CMK (cell line): ENCODE measurements at places on chromosomes 3 and 15.

- DNase-seq, result no peak
These were observed 2.9 kb downstream of the ESYT3 start for GRCh38 chr3:138437281-138437680.

DNA sequence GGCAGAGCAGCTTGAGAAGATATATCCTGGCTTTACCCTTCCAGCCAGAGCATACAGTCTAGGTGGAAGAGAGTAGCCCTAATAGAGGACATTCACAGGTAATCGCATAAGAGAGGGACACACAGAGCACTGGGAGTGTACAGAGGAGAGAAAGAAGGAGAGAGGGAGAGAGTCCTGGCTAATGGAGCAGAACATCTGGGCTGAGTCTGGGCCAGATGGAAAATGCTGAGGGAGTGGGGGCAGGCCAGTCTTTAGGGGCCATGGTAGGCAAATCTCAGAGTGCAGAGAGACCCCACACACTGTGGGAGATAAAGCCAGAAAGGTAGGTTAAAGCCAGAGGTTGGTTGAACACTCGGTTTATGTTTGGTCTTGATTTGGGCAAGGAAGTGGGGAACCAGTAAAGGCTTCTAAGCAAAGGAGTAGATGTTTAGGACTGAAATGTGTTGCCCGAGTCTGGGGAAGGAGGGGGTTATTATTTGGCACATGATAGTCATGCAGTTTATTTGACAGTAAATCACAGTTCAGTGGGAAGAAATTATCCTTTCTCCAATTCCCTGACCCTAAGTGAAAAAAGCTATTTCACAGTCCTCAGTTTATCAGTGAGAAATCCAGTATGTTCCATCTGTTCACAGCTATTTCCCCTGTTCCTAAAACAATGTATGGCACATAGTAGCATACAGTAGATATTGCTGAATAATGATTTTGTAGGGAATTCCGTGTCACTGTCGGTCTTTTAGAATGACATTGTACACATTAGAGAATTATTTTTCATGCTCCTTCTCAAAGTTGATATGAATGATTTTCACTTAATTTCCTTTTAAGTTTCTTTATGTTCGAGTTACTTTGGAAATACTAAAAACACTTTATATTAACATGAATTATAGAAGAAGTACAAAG lies 45.7 kb downstream of the PDHB start:
- no peak for DNase-seq

GRCh38 chr3:195385526-195385925 lies 57.3 kb downstream of the ACAP2 start:
- DNase-seq, result no peak

DNA sequence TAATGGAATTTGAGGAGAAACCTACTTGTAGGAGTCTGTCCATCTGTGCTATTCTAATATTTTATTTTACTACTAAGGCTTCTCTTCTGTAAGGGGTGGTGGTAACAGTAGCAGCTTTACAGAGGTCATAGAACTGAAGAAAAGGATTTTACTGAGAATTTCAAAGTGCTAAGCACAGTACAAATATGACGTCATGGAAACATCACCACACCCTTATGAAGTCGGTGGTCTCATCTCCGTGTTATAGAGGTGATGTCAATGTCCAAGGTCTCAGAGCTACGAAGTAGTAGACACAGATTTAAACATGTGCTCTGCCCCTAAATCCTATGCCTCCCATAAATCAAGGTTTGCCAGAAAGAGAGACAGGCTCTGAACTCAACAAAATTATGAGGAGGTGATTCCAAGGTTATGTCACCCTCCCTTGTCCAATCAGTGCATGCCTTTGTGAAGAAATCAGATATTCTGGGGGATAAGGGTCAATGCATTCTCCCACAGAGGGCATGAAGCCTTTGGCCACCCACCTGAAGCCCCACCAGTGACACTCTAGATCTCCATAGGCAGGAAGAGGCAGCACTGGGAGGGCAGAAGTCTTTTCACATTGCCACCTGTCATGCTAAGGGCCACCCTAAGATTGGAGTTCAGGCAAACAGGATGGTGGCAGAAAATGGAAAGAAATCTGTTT lies 22.9 kb downstream of the MECOM start:
- no peak for DNase-seq

DNA sequence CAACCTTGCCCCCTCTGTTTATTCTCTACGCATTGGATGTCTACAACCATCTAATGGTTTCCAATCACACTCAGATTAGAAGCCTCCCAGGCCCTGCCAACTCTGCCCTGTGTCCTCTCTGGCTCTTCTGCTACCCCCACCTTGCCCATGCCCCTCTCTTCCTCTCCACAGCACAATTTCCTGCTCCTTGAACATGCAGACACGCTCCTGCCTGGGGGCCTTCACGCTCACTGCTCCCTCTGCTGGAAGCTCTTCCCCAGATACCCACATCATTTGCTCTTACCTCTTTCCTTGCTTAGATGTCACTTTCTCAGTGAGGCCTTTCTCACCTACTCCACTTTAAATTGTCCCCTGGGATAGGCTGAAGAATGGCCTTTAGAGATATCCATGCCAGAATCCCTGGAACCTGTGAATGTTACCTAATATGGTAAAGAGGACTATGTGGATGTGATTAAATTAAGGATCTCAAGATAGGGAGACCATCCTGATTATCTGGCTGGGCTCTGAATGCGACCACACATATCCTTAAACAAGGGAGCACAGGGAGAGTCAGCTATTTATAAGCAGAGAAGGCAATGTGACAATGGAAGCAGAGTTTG lies 9.9 kb downstream of the KY start:
- peak; percentile 25 for DNase-seq

- no peak for DNase-seq
These were observed 66.4 kb upstream of the CFAP20DC start for GRCh38 chr3:59116233-59116537.

- DNase-seq, result peak; percentile 31
These were observed 75.8 kb downstream of the AAGAB start for GRCh38 chr15:67178569-67179210.

DNA sequence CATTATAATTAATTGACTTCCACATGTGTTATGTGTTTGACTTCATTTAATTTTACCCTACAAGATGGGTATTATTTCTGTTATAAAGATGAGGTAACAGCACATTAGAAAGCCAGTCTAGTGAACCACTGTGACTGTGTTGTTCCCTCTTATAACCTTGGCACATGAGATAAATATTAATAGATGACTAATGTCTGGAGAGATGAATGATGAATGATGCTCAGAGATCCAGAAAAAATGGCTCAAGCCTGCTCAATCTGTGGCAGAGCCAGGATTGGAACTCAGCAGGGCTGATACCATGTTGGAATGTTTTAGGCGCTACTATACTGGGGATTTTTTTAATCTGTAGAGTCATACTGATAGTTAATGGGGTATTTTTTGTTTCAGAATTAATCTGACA lies 118.8 kb upstream of the PTX3 start:
- DNase-seq, result no peak

DNA sequence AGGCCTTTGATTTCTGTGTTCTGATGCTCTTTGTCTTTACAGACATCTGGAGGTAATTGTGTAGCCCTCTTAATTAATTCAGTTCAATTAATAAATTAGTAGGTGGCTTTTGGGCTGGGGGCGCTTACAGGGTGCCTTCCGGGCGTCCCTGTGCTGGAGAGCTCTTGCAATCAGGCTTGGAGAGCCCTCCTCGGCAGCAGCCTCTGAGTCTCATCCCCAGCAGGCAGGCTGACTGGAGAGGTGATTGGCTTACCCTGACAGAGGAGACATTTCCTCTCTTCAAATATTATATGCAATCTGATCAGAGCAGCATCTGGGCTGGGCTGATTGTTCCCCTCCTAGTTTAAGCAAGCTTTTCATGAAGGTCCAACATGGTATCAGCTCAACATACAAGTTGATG lies 250.7 kb downstream of the LPP start:
- no peak for DNase-seq

DNA sequence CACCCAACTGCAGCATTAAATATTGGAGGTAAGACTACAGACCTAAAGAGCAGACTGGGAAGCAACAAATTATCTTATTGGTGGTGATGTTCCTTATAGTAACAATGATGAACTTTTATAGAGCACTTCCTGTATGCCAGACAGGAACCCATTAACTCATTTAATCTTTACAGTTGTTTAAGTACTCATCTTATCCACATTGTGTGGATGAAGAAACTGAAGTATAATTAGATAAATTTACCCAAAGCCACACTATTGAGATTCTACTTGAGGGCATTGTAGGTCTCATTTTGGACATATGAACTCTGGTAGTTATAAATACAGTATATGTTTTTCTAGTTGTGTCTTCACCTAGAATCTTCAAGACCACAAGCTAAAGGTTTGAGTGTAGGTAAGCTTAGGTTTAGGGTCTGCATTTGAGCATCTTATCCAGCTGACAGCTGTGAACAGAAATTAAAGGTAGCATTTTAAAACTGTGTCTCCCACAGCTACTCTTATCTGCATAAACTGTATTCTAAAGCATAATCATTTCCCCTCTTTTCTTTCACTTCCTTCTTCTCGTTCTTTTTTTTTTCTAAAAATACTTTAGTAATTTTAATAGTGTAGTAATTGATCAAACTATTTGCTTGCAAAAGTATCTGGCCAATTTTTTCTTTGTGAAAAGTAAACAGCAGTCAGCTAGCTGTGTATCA lies 138.2 kb downstream of the UBE2E2 start:
- DNase-seq, result no peak

DNA sequence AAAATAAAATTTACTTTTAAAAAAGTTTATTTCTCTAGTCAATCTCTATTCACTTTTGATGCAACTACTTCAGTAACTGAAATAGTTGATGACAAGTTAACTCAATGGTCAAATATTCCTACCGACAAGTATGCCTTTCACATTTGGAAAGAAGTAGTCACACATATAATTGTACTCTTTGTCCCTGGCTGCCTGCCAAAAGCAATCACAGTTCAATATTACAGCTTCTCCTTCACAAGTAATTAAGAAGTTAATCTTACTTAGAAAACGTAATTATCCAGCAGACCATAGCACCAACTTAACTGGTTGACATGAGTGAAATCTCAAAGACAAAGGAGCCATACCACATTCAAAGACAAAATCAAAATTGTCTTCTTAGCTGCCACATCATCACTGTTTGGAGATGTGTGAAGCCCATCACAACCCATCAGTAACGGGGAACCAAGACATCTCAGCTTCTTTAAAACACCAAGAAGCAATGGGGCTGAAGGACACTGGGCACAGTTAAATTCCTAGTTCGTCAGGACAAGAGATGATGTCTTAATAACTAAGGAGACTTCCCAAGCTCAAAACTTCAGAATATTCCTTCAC lies 86.1 kb downstream of the PLCH1 start:
- no peak for DNase-seq

GRCh38 chr3:17753632-17753992 lies 11.2 kb upstream of the TBC1D5 start:
- no peak for DNase-seq

DNA sequence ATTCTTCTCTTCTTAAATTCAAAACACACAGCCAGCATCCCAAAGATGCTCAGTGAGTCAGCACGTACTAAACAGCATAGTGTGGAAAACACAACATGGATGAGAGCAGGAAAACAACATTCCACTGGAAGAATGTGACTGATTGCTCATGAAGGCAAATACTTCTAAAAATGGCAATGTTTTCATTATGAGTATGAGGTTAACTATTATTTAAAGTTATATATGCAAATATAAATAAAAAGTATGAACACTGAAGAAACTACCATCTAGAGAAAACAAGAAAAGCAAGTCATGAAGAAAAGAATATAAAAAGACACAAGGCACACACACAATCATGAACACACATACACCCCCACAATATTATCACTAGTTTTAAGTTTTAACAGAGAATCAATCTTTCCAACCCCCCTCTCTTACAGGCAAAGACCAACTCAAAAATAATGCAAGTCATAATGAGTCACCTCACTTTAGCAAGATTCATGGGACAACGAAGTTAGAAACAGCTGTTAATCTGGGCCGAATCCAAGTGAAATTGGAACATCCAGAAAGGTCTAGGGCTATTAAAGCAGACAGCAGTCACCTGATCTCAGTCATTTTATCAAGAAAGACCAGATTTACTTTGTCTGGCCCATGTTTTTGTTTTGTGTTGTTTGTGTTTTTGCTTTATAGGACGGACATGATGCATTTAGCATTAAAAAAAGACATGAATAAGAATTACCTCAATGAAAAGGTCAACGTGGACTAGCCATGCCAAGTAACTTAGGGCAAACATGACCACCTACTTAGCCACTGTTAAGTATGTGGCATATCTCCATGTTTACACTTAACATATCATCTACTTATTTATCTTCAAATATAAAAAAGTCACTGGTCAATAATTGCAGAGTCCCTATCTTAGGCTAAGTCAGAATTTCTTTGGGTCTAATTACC lies 18.1 kb downstream of the GBE1 start:
- no peak for DNase-seq

- no peak for DNase-seq
These were observed 2.0 kb upstream of the CAPN7 start for GRCh38 chr3:15204005-15204404.

DNA sequence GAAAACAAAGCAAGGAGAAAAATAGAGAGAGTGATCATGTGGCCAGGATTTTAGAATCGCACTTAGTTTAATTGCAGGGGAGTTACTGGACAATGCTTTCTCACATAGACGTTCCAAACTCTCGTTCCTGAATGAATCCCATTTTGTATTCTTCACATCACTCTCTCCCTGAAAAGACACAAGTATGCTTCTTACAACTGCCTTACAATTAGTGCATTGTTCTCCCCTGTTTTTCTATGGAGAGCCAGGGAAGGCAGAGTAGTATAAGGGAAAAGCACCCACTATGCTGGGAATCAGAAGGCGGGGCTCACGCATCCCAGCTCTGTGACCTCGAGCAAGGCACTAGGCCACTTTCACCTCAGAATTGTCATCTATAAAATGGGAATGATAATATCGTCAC lies 14.4 kb downstream of the TMOD2 start:
- DNase-seq, result no peak

DNA sequence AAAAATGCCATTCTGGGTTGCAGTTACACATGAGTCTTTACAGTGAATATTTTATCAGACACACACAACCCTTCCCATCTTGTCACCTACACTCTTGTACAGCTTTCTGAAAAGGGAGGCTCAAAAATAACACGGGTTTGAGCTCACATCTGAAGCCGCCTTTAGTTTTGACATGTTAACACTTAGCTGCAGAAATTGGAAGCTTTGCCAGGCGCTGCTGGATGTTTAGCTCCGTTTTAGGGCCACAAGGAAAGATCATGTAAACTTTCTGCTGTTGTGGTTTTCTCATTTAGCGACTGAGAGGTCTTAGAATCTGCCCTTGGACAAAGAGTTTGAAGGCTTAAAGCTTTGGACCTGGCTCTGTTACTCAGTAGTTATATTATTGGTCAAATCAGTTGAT lies 120.1 kb downstream of the OXNAD1 start:
- DNase-seq, result no peak
